Activated T-cell treated with anti-CD3 and anti-CD28 coated beads, Interleukin-2, amount 50 U/mL, for 24 hours (primary cell): ENCODE measurements at places on chromosomes 11 and 22.
A peak's percentile ranks its signal among the peaks of the same experiment; 100 is the strongest.

- no peak overlapping the region for H3K4me3 ChIP-seq
- no peaks in the 10 kb centered on the region for H3K27me3 ChIP-seq
- no peaks in the 10 kb centered on the region for H3K4me1 ChIP-seq
- no peak for DNase-seq
These were observed 5.1 kb downstream of the C11orf42 start for GRCh38 chr11:6210274-6210955.

DNA sequence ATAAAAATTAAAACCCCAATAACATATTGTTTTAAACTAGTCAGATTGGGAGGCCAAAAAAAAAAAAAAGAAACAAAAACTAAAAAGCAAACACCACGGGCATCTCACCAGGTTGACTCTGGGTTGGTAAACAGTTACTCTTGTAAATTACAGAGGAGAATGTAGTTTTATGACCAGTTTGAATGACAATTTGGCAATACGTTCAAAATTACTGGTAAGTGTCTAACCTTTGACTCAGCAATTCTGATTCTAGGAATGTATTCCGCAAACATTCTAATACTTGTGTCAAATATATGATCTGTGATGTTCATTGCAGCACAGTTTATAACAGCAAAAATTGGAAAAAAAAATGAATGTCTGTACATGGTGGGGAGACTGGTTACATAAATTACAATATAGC lies 1376.0 kb downstream of the TBC1D22A start:
- H3K27ac ChIP-seq, result no peak overlapping the region
- no peaks in the 10 kb centered on the region for H3K36me3 ChIP-seq
- H3K4me1 ChIP-seq, result peaks cover 10% of the 10 kb centered on the region
- DNase-seq, result no peak

DNA sequence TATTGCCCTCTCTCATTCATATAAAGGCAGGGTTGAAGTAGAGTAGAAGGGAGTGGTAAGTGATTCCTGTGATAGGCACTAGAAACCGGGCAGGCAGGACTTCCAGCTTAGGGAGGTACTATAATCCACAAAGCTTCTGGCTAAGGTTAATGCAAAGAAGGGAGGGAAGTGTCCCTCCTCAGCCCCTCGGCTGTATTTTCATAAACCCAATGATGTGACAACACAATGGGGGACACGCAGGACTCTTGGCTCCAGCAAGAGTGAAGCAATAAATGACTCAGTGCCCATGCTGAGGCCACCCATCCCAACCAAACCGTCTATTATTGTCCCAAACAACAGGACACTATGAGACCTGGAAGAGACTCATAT lies 90.7 kb downstream of the ETS1 start:
- H3K4me1 ChIP-seq, result peaks cover 96% of the 10 kb centered on the region
- H3K4me3 ChIP-seq, result peak overlapping the region; percentile 79
- H3K27ac ChIP-seq, result peak overlapping the region; percentile 99
- DNase-seq, result no peak
- H3K36me3 ChIP-seq, result peaks cover 94% of the 10 kb centered on the region

DNA sequence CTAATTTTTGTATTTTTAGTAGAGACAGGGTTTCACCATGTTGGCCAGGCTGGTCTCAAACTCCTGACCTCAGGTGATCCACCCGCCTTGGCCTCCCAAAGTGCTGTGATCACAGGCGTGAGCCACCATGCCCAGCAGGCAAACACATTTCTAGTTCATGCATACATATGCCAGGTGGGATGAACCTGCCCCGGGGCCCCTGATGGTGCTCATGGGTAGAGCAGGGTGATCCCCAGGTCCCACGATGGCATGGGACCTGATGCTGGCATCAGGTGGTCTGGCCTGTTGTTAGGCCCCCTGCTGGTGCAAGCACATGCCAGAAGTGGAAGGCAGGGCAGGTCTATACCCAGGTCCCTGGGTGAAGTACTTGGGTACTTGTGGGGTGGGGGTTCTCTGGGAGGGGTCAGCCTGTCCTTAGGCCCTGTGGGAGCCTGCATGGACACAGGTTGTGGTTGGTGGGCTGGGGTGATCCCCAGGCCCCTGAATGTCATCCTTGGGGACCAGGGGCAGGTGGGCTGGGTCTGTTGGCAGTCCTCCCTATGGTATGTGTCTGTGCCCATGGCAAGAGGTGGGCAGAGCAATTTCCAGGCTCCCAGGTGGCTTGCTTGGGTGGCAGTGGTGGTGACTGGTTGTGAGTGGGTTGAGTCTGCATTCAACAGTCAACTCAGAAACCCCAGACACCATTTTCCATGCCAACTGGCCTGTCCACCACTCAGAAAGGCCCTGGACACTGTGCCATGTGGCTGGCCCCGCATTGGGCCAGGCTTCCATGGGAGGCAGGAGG lies 9.6 kb upstream of the RGL4 start:
- H3K4me3 ChIP-seq, result no peak overlapping the region
- H3K36me3 ChIP-seq, result peaks cover 64% of the 10 kb centered on the region
- H3K4me1 ChIP-seq, result peaks cover 10% of the 10 kb centered on the region
- DNase-seq, result no peak
- H3K27me3 ChIP-seq, result no peaks in the 10 kb centered on the region

DNA sequence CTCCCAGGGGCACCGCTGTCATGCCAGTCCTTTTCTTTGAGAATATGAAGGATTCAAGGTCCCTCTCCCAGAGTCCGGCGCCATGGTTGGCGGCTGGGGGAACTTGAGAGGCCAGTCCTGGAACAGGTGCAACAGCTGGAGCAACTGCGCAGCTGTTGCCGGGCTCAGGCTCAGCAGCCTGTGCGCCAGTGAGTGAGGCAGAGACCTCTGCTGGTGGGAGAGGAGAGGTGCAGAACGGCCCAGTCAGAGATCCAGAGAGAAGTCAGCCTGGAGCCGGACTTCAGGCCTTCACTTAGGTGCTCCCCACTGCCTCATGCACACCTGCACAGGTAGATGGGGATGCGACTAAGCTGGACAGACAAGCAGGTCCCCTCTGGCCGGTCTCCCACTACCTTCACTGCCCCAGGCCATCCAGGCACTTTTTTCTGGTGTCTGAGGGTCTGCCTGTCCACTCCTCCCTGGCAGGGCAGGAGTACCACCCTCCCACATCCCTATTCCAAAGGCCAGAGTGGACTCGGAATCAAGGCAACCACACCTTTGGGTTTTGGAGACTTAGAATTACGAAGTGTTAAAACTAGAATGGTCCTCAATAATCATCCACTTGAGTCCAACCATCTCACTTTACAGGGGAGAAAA lies 4.6 kb downstream of the CHRDL2 start:
- peaks cover 34% of the 10 kb centered on the region for H3K27me3 ChIP-seq
- H3K36me3 ChIP-seq, result no peaks in the 10 kb centered on the region
- H3K27ac ChIP-seq, result no peak overlapping the region

DNA sequence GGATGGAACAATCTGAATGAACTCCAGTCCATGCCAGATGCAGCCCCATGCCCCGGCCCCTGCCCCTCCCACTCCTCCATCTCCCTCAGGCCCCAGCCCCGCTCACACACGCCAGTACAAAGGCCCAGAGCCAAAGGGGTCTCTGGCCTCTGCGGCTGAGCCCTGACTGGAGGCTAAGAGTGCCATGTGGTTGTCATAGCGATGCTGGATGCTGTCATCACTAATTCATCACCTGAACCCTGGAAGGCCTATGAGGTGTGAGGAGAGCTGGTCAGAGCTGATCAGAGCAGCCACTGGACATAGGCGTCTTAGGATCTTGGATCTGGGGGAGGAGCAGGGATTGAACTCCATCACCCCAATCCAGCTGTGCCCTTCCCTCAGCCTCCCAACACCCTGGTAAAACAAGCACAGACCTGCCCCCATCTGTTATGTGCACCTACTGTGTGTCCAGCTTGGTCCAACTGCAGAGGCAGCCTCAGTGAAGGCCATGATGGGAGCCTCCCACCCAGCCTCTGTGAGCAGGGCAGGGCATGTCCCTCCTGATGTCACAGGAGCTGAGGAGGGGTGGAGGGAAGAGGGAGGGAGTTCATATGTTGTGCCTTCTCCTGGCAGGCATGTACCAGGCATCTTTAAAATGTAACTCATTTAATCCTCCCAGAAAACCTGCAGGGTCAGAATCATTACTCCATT lies 16.7 kb downstream of the PDE2A start:
- peaks cover 4% of the 10 kb centered on the region for H3K27me3 ChIP-seq
- no peaks in the 10 kb centered on the region for H3K4me1 ChIP-seq
- H3K27ac ChIP-seq, result no peak overlapping the region
- no peak for DNase-seq
- H3K4me3 ChIP-seq, result no peak overlapping the region

- peaks cover 53% of the 10 kb centered on the region for H3K36me3 ChIP-seq
- H3K4me1 ChIP-seq, result peaks cover 43% of the 10 kb centered on the region
These were observed 12.8 kb downstream of the PARVG start for GRCh38 chr22:44193535-44193891.

DNA sequence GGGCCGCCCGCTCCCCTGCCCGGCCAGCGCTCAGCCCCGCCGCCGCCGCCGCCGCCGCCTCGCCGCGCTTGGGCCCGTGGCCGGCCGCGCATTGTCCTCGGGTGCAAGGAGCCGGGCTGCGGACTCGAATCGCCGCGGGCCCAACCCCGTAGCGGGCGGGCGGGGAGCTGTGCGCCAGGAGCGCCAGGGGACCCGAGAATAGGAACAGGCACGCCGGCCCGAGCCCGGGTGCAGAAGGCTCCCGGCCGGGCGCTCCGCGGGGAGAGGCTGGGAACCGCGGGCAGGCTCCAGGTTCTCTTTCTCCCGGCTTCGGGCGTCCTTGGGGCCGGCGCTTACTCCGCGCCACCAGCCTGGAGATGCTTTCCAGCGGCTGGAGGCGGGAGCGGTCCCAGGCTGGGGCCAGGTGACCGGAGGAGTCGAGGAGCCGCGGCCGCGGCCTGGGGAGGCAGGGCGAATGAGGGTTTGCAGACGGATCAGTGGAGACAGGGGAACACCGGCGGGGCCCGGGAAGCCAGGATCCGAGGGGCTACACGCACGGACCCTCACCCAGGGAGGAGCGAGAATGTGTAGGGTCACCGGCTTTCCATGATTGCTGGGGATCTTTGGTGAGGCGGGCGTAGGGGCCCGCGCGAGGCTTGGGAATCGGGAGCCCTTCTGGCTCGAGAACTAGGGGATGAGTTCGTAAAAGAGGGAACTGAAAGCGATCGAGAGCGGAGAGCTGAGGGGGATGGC lies 726 bp downstream of the PKNOX2 start:
- H3K4me1 ChIP-seq, result peaks cover 20% of the 10 kb centered on the region
- H3K36me3 ChIP-seq, result no peaks in the 10 kb centered on the region
- peaks cover 81% of the 10 kb centered on the region for H3K27me3 ChIP-seq
- peak overlapping the region; percentile 80 for H3K4me3 ChIP-seq
- DNase-seq, result peak; percentile 50
- no peak overlapping the region for H3K27ac ChIP-seq

DNA sequence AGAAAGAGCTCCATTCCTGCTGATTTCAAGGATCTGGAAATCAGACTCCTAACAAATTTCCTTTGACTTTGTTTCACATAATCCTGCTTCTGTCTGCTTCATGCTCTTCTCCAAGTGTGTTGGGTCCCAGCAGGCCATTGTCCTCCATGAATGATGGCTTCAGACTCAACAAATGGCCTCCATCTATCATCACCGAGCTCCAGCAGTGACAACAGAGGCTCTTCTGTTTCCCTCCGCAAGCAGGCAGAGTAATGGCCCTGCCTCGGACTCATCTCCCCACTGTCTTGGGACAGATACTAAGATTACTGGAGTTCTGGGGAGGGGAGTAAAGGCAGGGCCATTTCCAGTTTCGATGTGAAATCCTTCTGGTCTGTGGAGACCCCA lies 127.3 kb downstream of the TENM4 start:
- no peaks in the 10 kb centered on the region for H3K36me3 ChIP-seq
- DNase-seq, result no peak
- H3K4me1 ChIP-seq, result no peaks in the 10 kb centered on the region
- H3K4me3 ChIP-seq, result no peak overlapping the region

GRCh38 chr22:38314933-38315822 lies 2.1 kb downstream of the CSNK1E start:
- H3K36me3 ChIP-seq, result peaks cover 57% of the 10 kb centered on the region
- H3K27me3 ChIP-seq, result no peaks in the 10 kb centered on the region
- DNase-seq, result peak; percentile 46
- H3K4me1 ChIP-seq, result peaks cover 66% of the 10 kb centered on the region
- H3K4me3 ChIP-seq, result peak overlapping the region; percentile 90

- peaks cover 2% of the 10 kb centered on the region for H3K4me1 ChIP-seq
- no peak overlapping the region for H3K4me3 ChIP-seq
- no peak for DNase-seq
- H3K36me3 ChIP-seq, result no peaks in the 10 kb centered on the region
These were observed 15.5 kb downstream of the CLMP start for GRCh38 chr11:123179586-123179985.

- no peaks in the 10 kb centered on the region for H3K27me3 ChIP-seq
- no peak overlapping the region for H3K4me3 ChIP-seq
- no peak for DNase-seq
- no peaks in the 10 kb centered on the region for H3K36me3 ChIP-seq
These were observed 524.9 kb downstream of the CNTN5 start for GRCh38 chr11:99545616-99546015.

- peaks cover 5% of the 10 kb centered on the region for H3K27me3 ChIP-seq
- H3K4me3 ChIP-seq, result no peak overlapping the region
- no peak for DNase-seq
- H3K4me1 ChIP-seq, result no peaks in the 10 kb centered on the region
- H3K27ac ChIP-seq, result no peak overlapping the region
- H3K36me3 ChIP-seq, result no peaks in the 10 kb centered on the region
These were observed 161.0 kb downstream of the FEZ1 start for GRCh38 chr11:125335106-125335505.

- H3K4me3 ChIP-seq, result no peak overlapping the region
- DNase-seq, result no peak
- peaks cover 4% of the 10 kb centered on the region for H3K4me1 ChIP-seq
These were observed 27.5 kb downstream of the KIAA0930 start for GRCh38 chr22:45212992-45213751.

GRCh38 chr11:63635762-63636465 lies 21.7 kb upstream of the PLAAT3 start:
- peak; percentile 71 for DNase-seq
- peaks cover 16% of the 10 kb centered on the region for H3K4me1 ChIP-seq
- no peak overlapping the region for H3K4me3 ChIP-seq
- no peak overlapping the region for H3K27ac ChIP-seq
- no peaks in the 10 kb centered on the region for H3K27me3 ChIP-seq
- H3K36me3 ChIP-seq, result peaks cover 52% of the 10 kb centered on the region

DNA sequence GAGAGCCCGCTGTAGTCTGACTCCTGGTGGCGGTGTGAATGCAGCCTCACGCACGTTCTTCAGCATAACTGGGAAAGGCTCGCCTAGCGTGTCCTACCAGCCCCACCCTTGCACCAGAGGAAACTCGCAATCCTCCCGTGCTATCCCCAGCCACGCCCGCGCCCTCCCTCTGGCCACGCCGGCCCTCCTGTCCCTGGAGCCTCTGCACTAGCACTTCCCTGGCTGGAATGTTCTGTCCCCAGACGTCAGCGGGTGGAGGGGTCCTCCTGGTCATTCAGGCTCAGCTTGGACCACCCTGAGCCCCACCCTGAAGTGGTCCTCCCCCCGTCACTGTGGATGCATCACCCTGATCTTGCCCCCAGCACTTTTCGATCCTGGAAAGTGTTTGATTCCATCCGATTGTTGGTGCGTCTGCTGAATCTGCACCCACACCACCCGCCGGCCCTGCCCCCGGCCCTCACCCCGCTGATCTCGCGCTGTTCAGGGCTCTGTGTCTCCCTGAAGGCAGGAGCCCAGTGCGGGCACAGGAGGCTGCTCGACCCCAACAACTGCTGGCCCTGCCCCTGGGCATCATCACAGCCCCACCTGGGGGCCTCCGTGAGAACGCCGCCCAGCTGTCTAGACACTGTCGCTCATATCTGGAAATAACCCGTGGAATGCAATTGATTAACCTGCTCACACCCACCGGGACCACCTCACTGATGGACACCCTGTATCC lies 437.0 kb downstream of the TBC1D22A start:
- H3K27me3 ChIP-seq, result no peaks in the 10 kb centered on the region
- H3K36me3 ChIP-seq, result no peaks in the 10 kb centered on the region
- H3K4me1 ChIP-seq, result no peaks in the 10 kb centered on the region
- H3K27ac ChIP-seq, result no peak overlapping the region
